ENCODE measurements at places on chromosomes 13 and 19. TPM values are rescaled to one million over a fixed set of nuclear protein-coding genes. Genes with fewer than 3 reads are reported as not detected.
A peak's percentile ranks its signal among the peaks of the same experiment; 100 is the strongest.

MADCAM1 gene
- 2.7 TPM for total RNA-seq

NLRP5 gene
- not detected for total RNA-seq

C1QTNF9B gene
- total RNA-seq = not detected

GSX1 gene
- not detected for total RNA-seq

VSTM2B gene
- total RNA-seq = not detected

DPF1 gene
- total RNA-seq = 0.85 TPM

DNA sequence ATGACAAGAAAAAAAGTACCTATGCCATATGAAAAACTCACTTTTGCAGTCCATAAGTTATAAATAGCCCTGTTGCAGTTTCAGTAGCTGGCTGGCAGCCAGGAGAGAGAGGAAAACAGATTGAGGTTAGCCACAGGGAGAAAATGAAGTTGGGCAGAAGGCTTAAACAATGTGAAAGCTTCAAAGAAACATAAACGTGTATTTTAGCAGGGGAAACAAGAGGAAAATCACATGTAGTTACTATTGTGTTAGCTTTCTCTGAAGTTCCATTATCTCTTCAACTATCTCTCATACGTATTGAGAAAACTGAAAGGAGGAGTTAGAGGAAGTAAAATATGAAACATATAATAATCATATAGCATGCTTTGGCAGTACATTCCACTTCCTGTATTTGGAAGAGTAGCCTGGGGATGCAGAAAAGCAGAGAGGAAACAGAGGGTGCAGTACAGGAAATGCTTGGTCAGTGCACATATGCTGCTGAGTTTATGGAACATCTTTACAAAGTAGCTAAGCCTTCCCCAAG lies 1551.1 kb downstream of the EFNB2 start:
- no peak overlapping the region for H3K27ac ChIP-seq
- H3K4me1 ChIP-seq = no peaks in the 10 kb centered on the region
- DNase-seq = no peak
- H3K4me3 ChIP-seq = no peak overlapping the region

GRCh38 chr19:10603873-10604459 lies 16.9 kb upstream of the AP1M2 start:
- DNase-seq = no peak
- H3K4me3 ChIP-seq = no peak overlapping the region
- H3K27ac ChIP-seq = peak overlapping the region; percentile 91
- no peaks in the 10 kb centered on the region for H3K36me3 ChIP-seq
- no peaks in the 10 kb centered on the region for H3K4me1 ChIP-seq

GRCh38 chr13:33034882-33035520 lies 18.8 kb downstream of the KL start:
- H3K27ac ChIP-seq = no peak overlapping the region
- no peaks in the 10 kb centered on the region for H3K4me1 ChIP-seq
- DNase-seq = no peak
- no peaks in the 10 kb centered on the region for H3K36me3 ChIP-seq
- no peaks in the 10 kb centered on the region for H3K27me3 ChIP-seq

DNA sequence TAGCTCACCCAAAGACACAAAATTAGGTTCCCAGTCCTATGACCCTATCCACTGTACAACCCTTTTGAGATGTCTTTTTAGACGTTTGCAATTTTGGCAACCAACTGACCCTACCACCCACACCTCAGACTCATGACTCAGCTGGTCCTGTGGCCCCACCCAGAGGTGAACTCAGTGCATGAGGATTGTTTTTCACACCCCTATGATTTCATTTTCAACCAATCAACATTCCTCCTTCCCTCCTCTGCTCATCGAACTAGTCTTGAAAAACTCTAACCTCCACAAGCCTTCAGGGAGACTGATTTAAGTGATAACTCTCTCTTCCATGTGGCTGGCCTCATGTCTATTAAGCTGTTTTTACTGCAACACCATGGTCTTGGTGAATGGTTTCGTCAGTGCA lies 350.7 kb downstream of the UQCRFS1 start:
- no peaks in the 10 kb centered on the region for H3K4me1 ChIP-seq
- H3K27ac ChIP-seq = no peak overlapping the region
- no peaks in the 10 kb centered on the region for H3K36me3 ChIP-seq
- H3K4me3 ChIP-seq = no peak overlapping the region

Measured in uterus (tissue), 4 donors.